ENCODE measurements at places on chromosomes 1 and 21. TPM values are rescaled to one million over a fixed set of nuclear protein-coding genes. Genes with fewer than 3 reads are reported as not detected.

DNA sequence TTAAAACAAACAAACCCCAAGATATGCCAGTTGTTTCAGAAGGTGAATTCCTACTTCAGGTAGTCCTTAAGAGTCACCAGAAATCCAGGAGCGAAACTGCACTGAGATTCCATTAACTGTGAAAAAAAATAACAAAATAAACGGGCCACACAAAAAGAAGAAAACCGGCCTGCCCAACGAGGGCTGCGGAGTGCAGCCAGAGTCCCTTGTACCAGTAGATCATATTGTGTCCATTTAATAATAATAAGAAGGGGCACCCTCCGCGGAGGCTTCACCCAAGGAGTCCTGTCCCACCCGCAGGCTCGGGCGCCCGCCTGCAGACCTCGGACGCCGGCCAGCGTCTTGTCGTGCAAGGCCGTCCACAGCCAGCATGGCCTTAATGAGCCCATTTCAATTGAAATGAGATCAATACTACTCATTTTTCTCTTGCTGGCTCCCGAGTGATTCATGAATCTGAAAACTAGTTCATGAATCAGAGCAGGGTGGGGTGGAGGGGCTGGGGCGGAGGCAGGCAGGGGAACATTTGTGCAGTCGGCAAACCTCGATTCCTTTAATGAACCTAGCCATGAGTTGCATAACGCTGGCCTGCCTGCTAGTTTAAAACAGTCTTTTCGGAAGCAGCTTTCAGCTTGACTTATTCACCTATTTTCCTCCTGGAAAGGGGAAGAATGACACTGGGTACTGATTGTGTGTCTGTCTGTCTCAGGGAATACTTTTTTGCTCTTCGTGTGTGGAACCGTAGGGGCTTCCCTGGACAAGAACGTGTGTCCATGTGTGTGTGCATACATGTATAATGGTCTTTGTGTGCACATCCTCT lies 113.1 kb upstream of the IRF2BP2 start:
- DNase-seq = peak; percentile 53

IL23R gene
- not detected for total RNA-seq

DNA sequence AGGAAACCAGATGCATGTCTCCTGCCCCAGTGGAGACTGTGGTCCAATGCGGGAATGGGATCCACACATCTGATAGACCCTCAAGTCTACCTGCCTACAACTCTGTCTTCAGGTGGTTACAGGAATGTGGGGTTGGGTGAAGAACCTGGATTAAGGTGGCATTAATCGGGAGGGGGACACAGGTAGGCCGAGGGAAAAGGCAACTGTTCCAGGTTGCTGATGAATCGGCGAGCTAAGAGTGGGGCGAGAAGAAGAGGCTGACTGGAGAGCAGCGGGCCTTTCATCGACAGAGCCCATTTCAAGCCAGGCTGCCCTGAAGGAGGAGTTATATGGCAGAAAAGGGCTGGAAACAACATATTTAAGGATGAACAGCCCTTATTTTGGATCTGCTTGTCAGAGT lies 836 bp downstream of the CD2 start:
- no peak for DNase-seq

NCAM2 gene
- total RNA-seq = not detected

GRCh38 chr1:52328615-52329014 lies 37.4 kb downstream of the CC2D1B start:
- DNase-seq = no peak

DNA sequence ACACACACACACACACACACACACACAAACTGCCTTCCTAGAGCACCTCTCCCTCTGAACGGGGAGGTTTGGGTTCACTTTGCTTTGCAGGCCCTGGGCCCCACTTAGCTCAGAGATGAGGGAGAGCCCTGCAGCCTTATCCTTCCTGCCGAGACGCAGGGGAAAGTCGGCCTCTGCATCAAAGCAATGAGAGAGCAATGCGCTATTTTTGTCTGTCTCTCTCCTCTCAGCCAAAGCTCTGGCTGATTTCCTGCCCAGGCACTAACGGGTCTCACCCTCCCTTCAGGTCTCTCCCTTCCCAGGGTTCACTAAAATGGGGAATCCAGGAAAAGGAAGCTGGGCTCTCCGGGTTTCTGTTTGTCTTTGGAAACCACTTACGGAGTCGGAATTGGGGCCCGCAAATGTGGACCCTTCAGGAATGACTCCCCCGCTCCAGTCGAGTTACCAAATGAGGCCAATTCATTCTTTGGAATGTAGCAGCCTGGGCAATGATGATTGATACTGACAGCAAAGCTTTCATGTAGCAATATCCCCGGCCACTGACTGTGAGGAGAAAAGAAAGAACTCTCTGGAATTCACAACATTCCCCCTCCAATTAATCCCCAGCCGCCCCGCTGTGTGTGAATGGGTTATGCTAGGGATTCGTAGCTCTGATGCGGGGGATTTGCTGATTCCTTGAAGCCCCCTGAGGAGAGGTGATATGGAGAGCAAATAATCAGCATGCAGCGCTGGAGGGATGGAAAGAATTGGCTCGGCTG lies 61.5 kb upstream of the WLS start:
- DNase-seq = no peak

DNA sequence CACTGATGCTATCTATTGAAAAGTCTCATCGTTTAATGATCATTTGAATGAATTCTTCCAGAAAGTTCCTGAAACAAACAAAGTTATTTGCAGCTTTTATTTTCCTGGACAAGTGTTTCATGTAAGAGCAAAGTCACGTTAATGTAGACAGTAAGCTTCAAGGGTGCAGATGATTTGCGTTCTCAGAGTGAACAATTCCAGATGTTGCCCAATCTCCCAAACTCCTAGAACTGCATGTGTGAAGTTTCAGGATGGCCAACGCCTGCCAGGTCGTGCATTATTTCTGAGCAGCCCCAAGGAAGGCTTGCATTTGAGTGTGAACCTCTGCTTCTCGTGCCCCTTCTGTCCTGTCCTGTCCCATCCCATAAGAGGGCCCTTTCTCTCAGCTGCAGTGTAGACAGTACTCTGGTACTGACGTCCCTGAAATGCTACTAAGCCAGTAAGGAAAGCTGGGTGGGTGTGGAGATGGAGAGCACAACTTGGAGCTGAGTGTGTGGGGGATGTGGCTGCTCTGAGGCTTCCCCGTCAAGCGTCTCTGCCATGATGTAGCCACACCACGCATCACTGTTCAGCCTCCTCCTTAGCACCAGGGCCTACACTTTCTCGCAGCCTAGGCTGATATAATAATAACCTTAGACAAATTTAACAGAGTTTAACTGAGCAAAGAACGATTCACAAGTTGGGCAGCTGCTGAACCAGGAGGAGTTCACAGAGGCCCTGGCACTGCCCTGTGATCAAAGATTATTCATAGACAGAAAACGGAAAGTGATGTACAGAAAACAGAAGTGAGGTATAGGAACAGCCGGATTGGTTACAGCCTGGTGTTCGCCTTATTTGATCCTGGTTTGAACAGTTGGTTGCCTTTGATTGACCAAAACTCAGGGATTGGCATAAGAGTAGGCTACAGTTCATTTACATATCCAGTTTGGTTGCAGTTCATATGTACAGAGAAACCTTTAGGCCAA lies 50.4 kb downstream of the RHOU start:
- no peak for DNase-seq

GRCh38 chr1:224783006-224783651 lies 146.3 kb upstream of the DNAH14 start:
- no peak for DNase-seq

GRCh38 chr1:206987873-206988272 lies 17.6 kb upstream of the FCAMR start:
- no peak for DNase-seq

TRIM62 gene
- total RNA-seq = 6.2 TPM

- DNase-seq = no peak
Measured at GRCh38 chr1:159949981-159950381, 4.1 kb downstream of the SLAMF9 start.

DNA sequence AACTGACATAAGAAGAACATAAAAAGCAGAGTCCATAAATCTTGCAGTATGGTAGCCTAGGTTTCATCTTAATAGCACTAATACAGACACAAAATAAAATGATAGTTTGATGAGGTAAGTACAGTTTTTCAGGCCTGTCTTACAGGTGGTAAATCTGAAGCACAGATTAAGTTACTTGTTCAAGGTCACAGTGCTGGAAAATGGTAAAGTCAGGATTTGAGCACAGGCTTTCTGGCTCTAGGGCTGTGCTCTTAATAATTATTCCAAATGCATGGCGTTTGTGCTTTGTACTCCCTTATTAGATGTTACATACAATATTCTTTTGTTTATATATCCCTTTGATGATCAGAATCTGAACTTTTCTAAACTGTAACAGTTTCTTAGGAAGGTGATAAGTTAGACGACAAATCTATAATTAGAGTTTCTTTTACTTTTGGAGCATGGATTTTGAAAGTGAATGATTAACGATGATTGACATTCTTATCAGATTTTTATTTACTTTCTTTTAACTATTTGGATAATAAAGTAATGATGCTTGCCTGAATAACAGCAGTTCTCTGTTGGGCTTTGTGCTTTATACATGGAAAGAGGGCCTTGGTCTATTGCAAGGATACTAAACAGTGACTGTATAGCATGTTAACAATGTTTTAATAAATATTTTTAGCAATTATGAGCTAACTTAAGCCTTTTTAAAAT lies 101.5 kb upstream of the CACYBP start:
- no peak for DNase-seq

CHAF1B gene
- 16.6 TPM for total RNA-seq

DNA sequence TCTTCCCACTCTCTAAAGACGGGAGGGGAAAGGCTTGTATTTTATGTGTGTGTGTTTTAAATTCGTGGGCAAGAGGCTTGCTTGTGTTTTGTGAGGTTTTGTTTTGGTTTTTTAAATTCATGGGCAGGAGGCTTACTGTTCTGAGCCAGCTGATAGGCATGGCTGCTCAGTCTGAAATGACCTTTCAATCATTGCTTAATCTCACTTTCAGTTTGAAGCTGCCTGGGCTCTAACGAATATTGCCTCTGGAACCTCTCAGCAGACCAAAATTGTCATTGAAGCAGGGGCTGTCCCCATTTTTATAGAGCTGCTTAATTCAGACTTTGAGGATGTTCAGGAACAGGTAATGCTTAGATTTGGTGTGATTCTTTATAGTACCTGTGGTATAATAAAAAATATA lies 20.3 kb upstream of the TXLNA start:
- no peak for DNase-seq

DNA sequence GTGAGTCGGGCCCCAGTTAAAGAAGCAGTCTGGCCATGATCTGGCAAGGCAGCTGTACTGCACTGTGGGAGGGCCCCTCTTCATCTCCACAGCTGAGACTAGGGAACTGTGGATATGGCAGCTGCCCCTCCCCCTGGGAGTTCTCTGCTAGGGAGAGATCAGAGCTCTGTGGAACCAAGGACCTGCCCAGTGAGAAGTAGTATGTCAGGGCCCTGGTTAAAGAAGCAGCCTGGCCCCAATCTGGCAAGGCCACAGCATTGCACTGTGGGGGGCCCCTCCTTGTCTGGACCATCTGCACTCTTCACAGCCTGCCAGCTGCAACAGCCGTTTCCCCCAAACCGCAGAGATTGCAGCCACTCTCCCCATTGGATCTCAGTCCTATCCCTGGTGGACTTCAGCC lies 208.5 kb downstream of the DNAH14 start:
- DNase-seq = no peak

GRCh38 chr1:201397675-201398074 lies 1.4 kb downstream of the LAD1 start:
- DNase-seq = no peak

DNA sequence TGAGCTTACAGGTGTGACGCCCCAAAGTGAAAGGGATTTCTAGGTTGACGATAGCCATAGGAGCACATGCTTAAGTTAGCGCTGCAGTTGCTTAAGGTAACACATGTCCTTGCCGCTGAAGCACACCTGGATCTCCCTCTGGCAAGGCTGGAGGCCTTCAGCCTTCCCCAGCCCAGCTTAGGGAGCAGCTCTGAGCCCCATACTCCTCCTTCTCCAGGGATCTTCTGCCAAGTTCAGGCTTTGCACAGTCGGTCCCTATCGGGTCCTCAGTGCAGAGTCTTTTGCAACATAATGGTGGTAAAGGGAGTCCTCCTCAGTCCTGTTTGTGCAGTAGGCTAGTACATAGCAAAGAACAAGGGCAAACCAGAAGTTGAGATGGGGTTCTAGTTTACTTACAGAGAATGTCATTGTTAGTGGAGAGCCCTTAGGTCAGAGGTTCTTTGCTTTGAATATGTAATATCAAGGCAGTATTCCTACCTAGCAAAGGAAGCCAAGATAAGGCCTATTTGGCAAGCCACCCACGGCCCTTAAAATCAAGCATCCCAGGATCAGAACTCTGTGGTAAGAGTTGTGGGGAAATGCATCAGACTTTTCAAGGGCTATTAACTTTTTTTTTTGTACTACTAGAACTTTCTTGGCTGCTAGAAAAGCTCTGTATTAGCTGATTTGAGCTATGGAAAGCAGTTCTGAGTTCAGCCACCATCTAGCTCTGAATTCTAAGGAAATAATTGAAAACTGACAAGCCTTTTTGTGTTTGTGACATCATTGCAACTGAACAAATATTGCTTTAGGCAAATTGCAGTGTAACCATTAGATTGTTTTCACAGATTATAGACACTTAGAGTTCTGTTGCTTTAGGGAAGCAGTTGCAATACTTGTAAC lies 1.4 kb downstream of the EVA1C start:
- DNase-seq = no peak

KRTAP12-2 gene
- not detected for total RNA-seq

- DNase-seq = no peak
Measured at GRCh38 chr1:157626099-157626498, 28.2 kb upstream of the FCRL4 start.

SRGAP2B gene
- total RNA-seq = 58.2 TPM

DNA sequence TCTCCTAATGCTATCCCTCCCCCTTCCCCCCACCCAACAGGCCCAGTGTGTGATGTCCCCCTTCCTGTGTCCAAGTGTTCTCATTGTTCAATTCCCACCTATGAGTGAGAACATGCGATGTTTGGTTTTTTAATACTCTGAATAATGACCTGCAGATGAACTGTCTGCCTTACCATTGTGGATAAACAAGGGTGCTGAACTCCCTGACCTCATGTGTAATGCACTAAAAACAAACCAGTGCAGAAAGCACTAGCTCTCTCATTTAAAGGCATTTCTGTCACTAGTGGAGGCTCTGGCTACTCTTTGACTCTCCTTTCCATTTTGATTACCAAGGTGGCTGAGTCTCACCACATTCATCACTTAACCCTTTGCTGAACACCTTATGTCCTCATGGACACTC lies 23.1 kb upstream of the TRAF3IP3 start:
- no peak for DNase-seq

- DNase-seq = no peak
Measured at GRCh38 chr1:203156280-203156679, 19.3 kb downstream of the MYBPH start.

PGLYRP4 gene
- not detected for total RNA-seq

DR1 gene
- 117 TPM for total RNA-seq

ITLN2 gene
- not detected for total RNA-seq

GRCh38 chr1:62232871-62233278 lies 38.2 kb downstream of the L1TD1 start:
- no peak for DNase-seq

LORICRIN gene
- total RNA-seq = not detected

PRAMEF12 gene
- not detected for total RNA-seq
